Esophagus muscularis mucosa (tissue), 4 donors: ENCODE measurements at places on chromosomes 16 and 17.

- DNase-seq: no peak
Observed at GRCh38 chr17:8856869-8857575, 10.5 kb downstream of the PIK3R6 start.

- DNase-seq: no peak
Observed at GRCh38 chr16:50678531-50678930, 2.6 kb downstream of the SNX20 start.

GRCh38 chr17:47099451-47099986 lies 89.6 kb downstream of the CDC27 start:
- no peak for DNase-seq

DNA sequence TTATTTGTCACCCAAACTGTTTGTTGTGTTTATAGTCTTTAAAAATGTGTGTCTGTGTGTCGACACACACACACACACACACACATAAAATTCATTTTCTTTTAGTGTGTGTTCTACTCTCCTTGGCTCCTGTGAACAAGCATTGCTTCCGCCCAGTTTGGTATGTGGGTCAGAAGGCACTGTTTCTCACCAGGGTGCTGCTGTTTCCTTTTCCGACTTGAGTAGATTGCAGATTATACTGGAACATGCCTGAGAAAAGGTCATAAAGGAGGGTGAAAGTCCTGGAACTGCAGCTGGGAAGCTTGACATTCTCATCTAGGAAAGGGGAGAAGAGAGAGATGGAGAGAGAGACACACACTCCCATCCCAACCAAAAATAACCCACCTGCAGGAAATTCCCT lies 330.3 kb downstream of the BCAS3 start:
- no peak for DNase-seq

- DNase-seq: no peak
Observed at GRCh38 chr16:57500578-57501111, 14.4 kb upstream of the DOK4 start.

DNA sequence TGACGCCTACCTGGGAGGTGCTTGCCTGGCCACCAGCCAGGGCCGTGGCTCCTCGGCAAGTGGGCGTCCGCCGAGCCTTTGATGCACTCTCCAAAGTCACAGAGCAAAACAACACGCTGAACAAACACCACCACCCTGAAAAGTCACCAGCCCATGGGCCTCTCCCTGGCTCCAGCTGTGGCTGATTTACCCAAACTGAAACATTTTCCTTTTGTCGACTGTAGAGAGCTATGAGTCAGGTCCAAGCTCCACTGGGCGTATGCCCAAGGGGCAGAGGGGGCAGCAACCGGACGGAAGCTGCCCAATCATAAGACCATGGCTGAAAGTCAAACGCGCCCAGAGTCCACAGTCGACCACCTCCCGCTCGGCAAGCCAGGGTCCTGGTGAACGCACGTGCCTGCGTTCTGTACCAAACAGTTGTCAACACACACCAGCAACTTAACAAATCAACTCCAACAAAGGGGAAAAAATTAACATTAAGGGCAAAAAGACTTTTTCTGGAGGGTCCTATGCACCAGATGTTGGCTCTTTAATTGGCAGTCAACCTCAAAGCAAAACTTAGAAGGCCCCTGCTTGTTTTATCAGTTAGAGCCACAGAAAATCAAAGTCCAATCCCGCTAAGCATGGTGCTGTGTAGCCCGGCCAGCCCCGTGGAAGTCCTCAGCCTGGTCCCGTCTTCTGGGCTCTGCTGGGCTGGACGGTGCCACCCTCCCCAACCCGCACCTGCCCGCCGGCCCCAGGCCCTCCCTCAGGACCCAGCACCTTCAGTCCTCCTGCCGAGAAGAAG lies 47.3 kb downstream of the TBC1D16 start:
- DNase-seq: no peak

DNA sequence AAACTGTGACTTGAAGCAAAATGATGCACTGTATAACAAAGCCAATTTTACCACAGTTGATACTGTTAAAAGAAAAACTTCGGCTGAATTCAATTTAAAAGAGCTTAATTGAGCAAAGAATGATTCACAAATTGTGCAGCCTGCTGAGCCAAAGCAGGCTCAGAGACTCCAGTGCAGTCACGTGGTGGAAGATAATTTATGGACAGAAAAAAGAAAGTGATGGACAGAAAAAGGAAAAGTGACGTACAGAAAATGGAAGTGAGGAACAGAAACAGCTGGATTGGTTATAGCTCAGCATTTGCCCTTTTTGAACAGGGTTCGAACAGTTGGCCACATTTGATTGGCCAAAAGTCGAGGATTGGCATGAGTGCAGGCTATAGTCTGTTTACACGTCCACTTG lies 25.7 kb downstream of the ZSWIM7 start:
- no peak for DNase-seq

DNA sequence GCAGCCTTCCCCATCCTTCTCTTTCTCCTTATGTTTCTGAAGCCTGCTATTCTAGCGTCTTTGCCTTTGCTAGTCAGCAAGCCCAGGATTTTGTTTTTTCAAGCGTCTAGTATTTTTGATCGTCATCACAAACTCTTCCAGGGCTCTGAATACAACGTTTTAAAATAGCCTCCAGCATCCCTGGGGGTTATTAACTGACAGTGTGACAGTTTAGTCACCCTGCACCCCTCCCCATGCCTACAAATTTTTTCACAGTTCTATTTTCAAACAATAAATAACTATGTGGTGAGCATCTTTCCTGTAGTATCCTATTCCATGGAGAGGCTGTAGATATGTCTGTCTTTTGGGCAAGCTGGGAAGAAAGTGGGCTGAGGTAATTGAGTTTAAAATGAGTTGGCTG lies 280.9 kb downstream of the MAP2K4 start:
- no peak for DNase-seq

- no peak for DNase-seq
Observed at GRCh38 chr16:56852401-56852730, 12.6 kb upstream of the SLC12A3 start.

GRCh38 chr16:56931271-56931891 lies 561 bp upstream of the HERPUD1 start:
- no peak for DNase-seq

GRCh38 chr17:62935523-62935922 lies 30.5 kb upstream of the TANC2 start:
- no peak for DNase-seq

DNA sequence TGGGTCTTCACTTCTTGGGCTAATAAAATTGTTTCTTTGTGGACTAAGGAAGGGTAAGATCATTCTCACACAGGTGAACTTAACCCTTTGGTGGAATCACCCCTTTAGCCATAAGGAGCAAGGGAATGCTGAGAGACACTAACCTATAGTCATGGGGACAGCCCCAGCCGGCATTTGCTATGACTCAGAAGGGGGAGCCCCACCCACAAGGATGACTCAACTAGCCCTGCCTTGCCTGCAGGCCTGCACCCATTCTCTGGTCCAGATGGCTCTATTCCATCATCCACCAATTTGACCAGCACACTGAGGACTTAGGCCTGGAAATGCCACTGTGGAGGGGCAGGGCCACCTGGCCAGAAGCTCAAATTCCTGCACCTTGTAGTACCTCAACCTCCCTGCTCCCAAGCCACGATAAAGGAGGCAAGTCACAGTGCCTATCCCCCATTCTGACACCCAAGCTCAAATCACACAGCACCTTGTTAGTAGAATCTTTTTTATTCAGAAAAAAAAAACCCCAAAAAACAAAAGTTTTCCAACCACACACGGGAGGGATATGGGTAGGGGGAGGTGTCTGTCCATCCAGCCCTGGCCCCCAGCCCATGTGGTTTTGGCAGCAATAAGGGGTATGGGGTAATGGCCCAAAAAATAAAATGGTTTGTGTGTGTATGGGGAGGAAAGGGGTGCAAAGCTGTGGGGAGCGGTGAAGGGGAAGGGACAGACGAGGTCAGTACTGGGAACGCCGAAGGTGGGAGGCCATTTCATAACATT lies 3.0 kb downstream of the PFN1 start:
- DNase-seq: peak; percentile 94

DNA sequence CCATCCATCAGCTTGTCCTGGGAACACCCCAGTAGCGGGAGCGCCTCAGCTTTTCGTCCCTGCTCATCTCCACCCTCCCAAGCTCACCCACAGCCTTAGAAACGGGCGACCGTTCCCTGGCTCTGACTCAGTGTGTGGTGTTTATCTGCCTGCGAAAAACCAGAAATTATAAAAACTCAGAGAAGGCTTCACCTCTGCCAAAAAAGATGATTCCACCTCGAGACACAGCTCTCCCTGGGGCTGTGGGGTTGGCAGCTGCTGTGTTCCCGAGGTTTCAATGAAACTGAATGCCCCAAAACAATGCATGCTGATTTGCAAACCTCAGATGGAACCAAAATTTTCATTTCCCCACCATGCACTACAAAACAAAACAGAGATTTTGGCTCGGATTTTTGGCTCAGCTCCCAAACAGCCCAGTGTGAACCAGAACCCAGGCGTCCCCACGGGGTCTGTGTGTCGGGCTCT lies 62.4 kb upstream of the MED9 start:
- no peak for DNase-seq

DNA sequence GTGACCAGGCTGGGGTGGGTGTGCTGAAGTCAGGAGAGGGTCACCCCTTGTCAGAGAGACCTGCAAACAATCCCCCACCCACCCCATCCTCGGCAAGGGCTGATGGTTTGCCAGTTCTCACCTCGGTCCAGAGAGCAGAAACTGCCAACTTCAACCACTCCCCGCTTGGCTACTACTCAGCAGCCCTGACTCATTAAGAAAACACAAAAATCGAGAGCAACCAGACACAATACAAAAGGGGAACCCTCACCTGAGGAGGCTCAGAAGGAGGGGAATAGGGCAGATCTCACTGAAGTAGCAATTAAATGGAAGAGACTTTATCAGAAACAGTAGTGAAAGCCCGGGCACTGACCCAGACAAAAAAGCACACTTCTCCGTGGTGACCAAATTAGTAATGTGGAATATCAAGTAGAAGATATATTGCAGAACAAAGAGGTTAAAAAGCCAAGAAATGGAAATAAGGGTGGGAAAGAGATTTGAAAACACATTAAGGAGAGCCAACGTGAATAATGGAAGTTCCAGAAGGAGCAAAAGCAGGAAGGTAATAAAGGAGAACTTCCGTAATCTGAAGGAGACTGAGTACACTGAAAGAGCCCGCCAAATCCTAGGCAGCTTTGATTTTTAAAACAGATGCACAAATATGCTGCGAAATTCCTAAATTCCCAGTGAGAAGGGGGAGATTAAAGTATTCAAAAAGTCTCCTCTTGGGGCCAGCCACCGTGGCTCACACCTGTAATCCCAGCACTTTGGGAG lies 23.6 kb downstream of the CENPV start:
- DNase-seq: no peak

DNA sequence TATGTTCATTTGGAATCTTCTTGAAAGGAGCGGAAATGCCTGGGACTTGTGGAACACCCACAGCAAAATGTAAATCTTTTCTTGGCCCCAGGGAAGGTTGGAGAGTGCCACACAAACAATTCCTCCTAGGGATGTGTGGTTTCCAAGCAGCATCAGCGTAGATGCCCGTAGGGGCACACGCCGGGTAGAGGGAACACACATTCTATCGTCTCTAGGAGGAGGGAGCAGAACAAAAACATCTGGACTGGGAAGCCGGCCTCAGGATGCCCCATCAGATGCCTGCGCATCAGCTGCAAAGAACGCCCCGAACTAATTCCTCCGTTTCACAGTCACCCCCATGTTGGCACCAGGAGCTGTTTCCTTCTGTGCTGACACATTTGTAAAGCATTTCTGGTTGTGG lies 357.9 kb upstream of the ZFHX3 start:
- DNase-seq: no peak

DNA sequence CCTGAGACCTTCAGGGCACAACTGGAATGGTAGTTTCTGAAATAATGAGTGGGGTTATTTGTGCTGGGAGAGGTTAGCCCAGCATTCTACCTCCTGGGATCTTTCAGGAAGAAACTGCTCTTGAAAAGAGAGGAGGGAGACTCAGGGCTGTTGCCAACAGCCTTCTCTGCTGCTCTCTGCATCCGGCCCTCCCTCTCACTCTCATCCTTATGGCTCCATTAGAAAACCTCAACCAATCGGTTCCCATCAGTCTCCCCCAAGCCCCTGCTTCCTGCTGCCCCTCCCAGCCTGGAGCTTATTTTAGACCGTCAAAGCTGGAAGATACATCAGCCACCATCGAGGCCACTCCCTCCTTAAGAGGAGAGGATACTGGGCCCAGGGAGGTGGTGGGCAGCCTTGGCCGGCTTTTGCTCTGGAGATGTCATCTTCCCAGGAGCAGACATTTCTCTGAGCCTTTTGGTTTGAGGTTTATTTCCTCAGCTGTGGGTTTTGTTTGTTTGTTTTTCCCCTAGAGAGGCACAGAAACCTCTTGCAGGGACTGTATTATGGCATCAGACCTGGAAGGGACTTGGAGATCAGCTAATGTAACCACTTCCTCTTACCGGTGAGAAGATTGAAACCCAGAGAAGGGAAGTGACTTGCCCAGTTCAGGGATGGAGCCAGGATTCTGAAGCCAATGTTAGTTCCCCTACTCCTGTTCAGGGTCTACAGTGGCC lies 2.7 kb downstream of the MPRIP start:
- no peak for DNase-seq

DNA sequence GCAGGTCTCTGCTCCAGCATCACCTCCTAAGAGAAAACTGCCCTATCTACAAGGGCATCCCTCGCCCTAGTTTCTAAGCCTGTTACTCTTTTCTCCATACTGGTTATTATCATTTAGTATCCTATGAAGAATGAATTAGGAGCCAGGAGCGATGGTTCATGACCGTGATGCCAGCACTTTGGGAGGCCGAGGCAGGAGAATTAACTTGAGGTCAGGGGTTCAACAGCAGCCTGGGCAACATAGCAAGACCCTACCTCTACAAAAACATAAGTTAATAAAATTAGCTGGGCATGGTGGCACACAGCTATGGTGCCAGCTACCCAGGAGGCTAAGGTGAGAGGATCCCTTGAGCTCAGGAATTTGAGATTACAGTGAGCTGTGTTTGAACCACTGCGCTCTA lies 7.2 kb downstream of the EARS2 start:
- no peak for DNase-seq
